ENCODE measurements at places on chromosomes 11 and 22.

GRCh38 chr11:79285756-79286155 is 155.1 kb downstream of the TENM4 start:
- DNase-seq, result no peak

- no peak for DNase-seq
Observed at GRCh38 chr22:30175690-30176288, 70.8 kb downstream of the LIF start.

- DNase-seq, result no peak
Observed at GRCh38 chr11:78332174-78332866, 85.3 kb downstream of the GAB2 start.

- no peak for DNase-seq
Observed at GRCh38 chr11:27282806-27283205, 80.2 kb downstream of the CCDC34 start.

DNA sequence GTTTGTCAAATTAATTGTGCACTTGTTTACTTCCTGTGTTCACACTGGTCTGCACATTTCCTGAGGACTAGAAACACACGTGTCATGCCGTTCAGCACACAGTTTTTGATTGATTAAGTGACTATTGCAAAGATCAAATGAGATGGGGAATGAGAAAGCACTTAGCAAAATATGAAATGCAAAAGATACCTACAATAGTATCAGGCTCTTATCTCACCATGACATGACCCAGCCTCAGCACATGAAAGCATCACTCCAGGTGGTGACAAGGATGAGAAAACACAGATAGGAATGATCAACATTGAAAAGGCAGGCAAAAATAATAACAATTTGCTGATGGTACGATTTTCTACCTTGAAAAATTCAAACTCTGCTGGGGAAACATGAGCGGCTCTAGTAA is 42.1 kb upstream of the TP53I11 start:
- DNase-seq, result no peak

DNA sequence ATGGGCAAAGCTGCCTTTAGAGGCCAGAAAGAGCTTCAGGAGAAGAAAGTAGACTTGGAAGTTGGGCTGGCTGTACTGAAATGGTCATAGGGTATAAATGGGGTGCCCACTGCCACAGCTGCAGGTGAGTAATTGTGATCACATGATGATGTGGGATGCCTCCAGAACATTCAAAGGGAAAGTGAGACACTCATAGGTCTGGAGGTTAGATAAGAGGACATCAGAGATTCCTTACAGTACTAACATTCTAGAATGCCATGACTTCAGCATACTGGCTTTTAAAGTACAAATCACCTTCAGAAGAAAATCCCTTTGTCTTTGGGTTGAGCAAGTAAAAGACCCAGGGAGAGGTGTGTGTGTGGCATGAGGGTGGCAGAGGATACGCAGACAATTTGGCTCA is 419.2 kb downstream of the TENM4 start:
- DNase-seq, result no peak

DNA sequence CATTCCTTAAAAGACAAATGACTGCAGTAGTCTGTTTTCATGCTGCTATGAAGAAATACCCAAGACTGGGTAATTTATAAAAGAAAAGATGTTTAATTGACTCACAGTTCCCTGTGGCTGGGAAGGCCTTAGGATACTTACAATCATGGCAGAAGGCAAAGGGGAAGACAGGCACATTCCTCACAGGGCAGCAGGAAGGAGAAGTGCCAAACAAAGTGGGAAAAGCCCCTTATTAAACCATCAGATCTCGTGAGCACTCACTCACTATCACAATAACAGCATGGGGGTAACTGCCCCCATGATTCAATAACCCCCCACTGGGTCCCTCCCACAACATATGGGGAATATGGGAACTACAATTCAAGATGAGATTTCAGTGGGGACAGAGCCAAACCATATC is 16.4 kb upstream of the OR2AT4 start:
- DNase-seq, result no peak

DNA sequence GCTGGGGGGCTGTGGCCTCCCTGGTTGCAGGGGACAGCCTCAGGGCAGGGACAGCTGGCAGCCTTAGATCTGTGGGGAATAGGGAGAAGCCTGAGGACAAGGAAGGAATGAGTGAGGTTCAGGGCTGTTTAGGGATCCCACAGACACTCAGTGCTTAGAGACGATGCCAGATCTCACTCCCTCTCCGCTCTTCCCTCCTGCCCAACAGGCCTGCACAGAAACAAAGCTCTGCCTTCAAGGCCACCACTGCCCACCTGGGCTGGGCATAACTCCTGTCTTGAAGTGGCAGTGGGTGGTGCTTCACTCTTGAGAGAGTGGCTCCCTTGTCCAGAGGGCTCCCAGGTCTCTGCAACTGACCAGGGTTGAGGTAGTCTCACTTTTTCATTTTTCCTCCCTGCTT is 13.1 kb upstream of the CENATAC start:
- DNase-seq, result no peak

GRCh38 chr11:34145073-34145472 is 39.6 kb downstream of the NAT10 start:
- DNase-seq, result no peak

- DNase-seq, result no peak
Observed at GRCh38 chr11:41457216-41458014, 2.0 kb downstream of the LRRC4C start.

- DNase-seq, result no peak
Observed at GRCh38 chr11:70326365-70326811, 55.9 kb downstream of the PPFIA1 start.

- no peak for DNase-seq
Observed at GRCh38 chr11:82733444-82734119, at the start of gene FAM181B. Gene FAM181B (minus strand): TSS chr11:82733864. CDS start chr11:82733729, 135 bp downstream.

- no peak for DNase-seq
Observed at GRCh38 chr22:37739611-37740049, 42.8 kb downstream of the TRIOBP start.

DNA sequence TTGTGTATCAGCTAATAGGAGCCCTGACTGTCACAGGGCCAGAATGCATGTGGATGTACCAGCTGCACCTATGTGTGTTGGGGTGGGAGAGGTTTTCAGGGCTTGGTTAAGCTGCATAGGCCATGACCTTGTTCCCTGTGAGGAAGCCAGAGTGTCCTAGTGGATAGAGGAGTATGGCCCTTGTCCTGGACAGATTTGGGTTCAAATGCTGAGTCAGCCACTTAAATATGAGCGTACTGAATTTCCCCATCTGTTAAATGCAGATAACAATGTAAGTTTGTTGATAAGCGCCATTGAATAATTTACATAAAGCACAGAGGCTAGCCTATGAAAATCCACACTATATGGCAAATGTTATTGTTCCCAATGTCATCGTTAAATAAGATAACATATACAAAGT is 74.4 kb downstream of the PANX1 start:
- DNase-seq, result no peak

DNA sequence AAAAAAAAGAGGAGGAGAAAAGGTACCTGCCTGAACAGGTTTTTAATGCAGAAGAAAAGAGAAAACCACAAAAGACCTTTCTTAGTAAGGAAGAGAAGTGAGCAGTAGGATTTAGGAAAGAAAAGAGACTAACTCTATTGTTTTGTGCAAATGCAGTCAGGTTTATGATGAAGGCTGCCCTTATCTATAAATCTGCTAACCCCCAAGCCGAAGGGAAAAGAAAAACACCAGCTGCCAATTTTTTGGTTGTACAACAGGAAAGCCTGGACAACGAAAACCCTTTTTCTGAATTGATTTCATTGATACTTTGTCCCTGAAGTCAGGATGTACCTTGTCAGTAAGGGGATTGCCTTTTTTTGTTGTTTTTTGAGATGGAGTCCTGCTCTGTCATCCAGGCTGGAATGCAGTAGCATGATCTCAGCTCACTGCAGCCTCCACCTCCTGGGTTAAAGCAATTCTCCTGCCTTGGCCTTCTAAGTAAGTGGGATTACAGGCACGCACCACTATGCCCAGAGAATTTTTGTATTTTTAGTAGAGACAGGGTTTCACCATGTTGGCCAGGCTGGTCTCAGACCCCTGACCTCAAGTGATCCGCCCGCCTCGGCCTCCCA is 21.2 kb downstream of the POLD4 start:
- DNase-seq, result no peak

GRCh38 chr11:102882389-102883024 is 7.7 kb upstream of the MMP12 start:
- DNase-seq, result no peak

- no peak for DNase-seq
Observed at GRCh38 chr11:96307776-96308140, 35.2 kb downstream of the MAML2 start.

- peak; percentile 65 for DNase-seq
Observed at GRCh38 chr11:10623797-10624761, 55.6 kb upstream of the LYVE1 start.

- DNase-seq, result no peak
Observed at GRCh38 chr11:1622086-1622485, at the start of gene KRTAP5-4. Gene KRTAP5-4 (minus strand): TSS chr11:1622138. CDS start chr11:1622093, 45 bp downstream.

GRCh38 chr22:34986523-34986922 is 79.4 kb upstream of the ISX start:
- no peak for DNase-seq

Measured in left lung (tissue), 14 donors.